ENCODE measurements at places on chromosomes 3 and 15.

DNA sequence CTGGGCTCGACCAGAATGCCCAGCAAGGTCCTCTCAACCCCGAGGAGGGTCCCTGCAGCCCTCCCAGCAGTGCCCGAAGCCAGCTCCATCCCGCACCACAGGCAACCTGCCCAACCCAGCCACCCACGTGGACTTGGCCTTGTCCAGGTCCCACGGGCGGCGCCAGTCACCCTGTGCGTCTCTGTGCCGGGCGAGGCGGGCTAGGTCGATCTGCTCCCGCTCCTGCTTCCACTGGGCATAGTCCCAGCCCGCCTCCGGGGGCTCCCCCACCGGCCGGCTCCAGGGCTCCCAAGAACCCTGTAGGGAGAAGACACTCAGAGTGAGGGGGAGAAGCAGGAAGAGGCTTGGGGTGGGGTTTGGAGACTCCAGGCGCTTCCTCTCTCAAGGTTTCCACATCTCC, 3.1 kb downstream of the CCDC9B start:
- DNase-seq: no peak

GRCh38 chr3:182392182-182392937, 400.9 kb upstream of the ATP11B start:
- DNase-seq: no peak

- no peak for DNase-seq
These were observed 120.8 kb downstream of the SLCO3A1 start for GRCh38 chr15:91974321-91974720.

GRCh38 chr3:16279010-16279801, 14.2 kb downstream of the OXNAD1 start:
- DNase-seq: no peak

GRCh38 chr3:186988806-186989205, 58.5 kb downstream of the ST6GAL1 start:
- DNase-seq: no peak

DNA sequence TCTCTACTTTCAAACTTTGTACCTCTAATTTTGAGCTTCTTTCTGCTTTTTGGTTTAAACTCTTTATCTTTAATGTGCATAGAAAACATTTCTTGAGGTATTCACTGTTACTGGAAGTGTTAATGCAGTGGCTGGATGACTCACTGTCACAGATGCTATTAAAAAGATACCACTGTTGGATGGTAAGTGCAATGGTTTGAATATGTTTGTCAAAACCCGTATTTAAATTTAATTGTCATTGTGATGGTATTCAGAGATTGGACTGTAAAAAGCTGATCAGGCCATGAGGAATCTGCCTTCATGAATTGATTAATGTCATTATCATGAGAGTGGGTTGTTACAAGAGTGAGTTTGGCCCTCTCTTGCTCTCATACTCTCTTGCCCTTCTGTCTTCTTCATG, 70.6 kb downstream of the AP4E1 start:
- no peak for DNase-seq

- DNase-seq: no peak
These were observed 21.4 kb upstream of the SNX22 start for GRCh38 chr15:64130159-64130558.

DNA sequence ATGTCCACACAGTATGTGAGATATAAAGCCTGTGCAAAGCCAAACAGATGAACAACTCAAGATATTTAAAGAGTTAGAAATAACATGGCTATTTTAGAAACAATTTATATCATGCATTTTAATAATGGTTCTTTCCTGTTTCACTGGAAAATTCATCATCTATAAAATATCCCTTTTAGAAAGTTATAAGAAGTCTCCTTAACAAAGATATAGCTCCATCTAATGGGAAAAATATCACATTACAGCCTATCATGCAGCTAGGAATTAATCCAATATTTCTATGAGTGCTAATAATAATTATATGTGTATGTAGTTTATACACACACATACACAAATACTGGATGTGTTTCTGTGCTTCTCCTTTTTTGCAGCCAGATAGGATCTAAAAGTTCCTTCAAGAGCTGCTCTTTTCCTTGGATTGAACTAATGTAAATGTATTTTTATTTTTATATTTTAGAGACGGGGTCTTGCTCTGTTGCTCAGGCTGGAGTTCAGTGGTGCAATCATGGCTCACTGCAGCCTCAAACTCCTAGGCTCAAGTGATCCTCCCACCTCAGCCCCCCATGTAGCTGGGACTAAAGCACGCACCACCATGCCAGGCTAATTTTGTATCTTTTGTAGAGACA, 21.6 kb downstream of the RPL22L1 start:
- DNase-seq: no peak

Measured in stimulated activated CD8-positive, alpha-beta memory T cell treated with anti-CD3 and anti-CD28 coated beads, Interleukin-4, amount 100 ng/mL, for 4 hours (primary cell).